ENCODE measurements at places on chromosomes 12 and 14.
A peak's percentile ranks its signal among the peaks of the same experiment; 100 is the strongest.

GRCh38 chr12:10069976-10070375 lies 28.8 kb downstream of the CLEC1A start:
- no peak for DNase-seq

GRCh38 chr14:70292716-70293115 lies 66.8 kb downstream of the COX16 start:
- no peak for DNase-seq

DNA sequence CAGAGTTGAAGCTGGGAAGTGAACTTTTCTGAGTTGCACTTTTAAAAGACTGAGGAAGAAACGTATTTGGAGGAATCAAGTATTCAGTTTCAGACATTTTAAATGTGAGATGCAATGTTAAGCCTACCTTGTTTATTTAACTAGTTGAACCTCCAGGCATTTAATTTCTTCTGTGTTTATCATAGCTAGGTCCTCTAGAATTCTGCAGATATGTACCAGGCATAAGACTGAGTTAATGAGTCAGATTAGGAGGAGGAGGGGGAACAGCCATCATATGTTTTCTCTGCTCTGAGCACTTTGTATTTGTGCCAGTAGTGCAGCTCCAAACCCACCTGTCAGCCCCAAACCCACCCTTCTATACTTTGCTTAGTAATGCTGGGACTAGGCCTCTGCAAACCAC lies 16.4 kb upstream of the SAMD4A start:
- no peak for DNase-seq

DNA sequence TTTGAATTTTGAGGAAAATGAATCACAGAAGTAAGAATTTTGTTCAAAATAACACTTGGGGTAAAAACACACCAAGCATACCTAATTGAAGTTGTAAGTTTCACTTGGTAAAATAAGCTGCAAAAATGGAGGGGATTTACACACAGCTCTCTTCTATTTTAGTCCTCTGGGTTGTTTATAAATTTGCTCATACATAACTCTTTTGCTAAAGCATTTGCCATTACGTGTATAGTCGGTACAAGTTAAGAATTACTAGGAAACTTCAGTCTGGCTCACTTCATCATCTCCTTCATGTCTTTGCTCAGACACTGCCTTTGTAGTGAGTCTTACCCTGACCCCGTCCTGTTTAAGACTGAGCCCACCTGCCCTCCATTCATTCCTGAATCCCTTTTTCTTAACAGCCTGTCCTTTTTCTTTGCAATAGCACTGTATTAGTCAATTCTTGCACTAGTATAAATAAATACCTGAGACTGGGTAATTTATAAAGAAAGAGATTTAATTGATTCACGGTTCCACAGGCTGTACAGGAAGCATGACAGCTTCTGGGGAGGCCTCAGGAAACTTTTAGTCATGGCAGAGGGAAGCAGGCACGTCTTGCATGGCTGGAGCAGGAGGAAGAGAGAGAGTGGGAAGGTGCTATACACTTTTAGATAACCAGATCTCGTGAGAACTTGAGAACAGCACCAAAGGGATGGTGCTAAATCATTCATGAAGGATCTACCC lies 451.1 kb downstream of the PCNX1 start:
- no peak for DNase-seq

DNA sequence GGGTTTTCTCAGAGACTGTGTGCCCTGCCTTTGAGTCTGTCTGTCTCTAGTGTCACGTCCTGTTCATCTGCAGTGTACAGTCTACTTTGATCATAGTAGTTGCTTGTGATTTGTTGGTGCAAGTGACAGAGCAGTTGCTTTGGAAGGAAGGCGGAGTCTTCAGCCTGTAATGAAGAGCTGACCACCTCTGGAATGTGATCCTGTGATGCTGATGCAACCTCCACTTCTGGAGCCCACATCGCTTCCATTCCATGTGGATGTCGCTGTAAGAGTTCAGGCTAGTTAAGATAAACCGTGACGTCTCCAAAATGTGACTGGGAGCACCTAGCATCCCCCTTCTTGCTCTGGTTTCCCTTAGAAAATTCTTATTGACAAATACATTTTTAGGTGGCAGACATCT lies 51.8 kb downstream of the PELI2 start:
- no peak for DNase-seq

GRCh38 chr14:51704545-51704944 lies 52.8 kb downstream of the FRMD6 start:
- no peak for DNase-seq

- DNase-seq, result no peak
Measured at GRCh38 chr12:86230516-86231146, 25.6 kb downstream of the MGAT4C start.

DNA sequence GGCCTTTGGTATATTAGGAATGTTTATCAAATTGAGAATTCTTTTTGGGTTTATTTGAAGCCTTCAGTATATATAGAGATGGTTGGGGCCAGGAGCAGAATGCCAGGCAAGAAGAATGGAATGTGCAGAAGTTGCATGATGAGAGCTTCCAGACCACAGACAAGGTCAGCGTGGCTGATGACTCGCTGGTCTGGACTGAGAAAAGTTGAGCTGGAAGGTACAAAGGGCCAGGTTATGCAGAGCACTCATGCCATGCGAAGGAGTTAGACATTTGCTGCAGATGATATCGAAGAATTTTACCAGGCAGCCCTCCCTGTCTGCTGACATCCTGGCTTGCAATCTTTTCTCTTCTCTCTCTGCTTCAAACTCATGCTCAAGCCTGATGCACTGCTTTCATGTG lies 196.2 kb upstream of the ARHGAP5 start:
- no peak for DNase-seq

DNA sequence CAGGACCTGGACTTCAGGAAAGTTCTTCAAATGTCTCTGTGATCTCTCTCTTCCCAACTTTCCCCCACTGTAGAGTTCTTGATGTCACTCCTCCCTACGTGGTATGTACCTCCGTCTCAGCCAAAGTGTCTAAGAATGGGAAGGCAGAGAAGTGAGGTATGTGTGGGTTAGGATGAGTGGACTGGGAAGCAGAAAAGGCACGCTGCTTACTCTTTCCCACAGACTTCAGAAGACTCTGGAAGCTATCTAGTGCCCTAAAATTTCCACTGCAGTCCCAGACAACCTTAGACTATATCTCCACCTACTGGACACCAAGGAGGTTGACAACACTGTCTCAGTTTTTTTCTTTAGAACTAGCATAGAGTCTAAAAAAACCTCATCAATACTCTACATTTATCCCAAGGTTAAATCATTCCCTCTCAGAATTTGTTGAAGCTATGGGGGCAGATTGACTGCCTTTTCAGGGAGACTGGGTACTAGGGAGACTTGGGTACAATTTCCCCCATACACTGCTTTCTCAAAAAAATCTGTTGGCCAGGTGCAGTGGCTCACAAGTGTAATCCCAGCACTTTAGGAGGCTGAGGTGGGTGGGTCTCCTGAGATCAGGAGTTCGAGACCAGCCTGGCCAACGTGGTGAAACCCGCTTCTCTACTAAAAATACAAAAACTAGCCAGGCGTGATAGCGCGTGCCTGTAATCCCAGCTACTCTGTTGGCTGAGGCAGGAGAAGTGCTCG lies 20.6 kb upstream of the ITGA5 start:
- no peak for DNase-seq

- DNase-seq, result peak; percentile 52
Measured at GRCh38 chr14:95098984-95099599, 58.2 kb downstream of the DICER1 start.

DNA sequence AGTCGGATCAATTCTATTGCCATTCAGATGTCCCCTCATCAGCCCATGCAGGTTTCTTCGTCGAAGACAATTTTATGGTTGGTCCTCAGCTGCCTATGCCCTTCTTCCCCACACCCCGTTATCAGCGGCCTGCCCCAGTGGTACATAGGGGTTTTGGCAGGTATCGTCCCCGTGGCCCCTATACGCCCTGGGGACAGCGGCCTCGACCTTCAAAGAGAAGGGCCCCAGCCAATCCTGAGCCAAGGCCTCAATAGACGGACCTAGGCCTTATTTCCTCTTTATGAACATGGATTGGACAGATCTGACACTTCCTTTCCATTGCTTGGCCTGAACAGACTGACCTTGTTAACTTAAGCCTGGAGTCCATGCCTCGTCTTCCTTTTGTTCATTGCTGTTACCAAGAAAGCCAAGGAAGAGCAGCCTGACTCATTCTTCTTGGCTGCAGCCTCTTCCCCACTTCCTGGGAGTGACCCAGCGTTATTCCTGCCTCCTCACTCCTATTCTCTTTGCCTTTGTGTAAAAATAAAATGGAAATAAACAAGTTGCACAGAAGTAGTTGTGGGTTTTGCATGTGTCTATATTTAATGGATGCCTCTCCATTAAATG lies 156.5 kb upstream of the AMIGO2 start:
- no peak for DNase-seq

GRCh38 chr12:5522432-5523335 lies 90.8 kb downstream of the NTF3 start:
- no peak for DNase-seq

- DNase-seq, result no peak
Measured at GRCh38 chr12:57270966-57271470, 20.0 kb upstream of the STAC3 start.

- DNase-seq, result no peak
Measured at GRCh38 chr14:24456980-24457379, 14.4 kb upstream of the SDR39U1 start.

DNA sequence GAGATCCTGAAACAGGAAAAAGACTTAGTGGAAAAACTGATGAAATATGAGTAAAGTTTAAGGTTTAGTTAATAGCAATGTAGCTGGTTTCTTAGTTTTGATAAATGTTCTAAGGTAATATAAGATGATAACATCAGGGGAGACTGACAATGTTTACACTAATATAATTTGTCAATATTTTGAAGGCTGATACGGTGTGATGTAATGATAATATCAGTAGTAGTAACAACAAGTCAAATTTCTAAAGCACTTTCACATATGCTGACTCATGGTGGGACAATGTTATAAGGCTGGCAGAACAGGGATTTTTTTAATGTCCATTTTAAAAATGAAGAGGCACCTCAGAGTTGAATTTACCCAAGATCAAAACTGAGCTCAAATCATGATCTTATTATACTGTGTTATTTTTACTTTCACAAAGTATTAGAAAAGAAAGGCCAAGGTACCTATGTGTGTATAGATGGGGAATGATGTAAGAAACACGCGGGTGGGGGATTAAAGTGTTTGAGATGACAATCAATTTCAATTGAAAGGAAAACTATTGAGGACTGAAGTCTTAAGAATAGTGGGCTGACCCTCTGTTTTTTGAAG lies 2.4 kb upstream of the FLRT2 start:
- DNase-seq, result no peak

GRCh38 chr12:51891843-51892242 lies 3.9 kb downstream of the ANKRD33 start:
- DNase-seq, result no peak

DNA sequence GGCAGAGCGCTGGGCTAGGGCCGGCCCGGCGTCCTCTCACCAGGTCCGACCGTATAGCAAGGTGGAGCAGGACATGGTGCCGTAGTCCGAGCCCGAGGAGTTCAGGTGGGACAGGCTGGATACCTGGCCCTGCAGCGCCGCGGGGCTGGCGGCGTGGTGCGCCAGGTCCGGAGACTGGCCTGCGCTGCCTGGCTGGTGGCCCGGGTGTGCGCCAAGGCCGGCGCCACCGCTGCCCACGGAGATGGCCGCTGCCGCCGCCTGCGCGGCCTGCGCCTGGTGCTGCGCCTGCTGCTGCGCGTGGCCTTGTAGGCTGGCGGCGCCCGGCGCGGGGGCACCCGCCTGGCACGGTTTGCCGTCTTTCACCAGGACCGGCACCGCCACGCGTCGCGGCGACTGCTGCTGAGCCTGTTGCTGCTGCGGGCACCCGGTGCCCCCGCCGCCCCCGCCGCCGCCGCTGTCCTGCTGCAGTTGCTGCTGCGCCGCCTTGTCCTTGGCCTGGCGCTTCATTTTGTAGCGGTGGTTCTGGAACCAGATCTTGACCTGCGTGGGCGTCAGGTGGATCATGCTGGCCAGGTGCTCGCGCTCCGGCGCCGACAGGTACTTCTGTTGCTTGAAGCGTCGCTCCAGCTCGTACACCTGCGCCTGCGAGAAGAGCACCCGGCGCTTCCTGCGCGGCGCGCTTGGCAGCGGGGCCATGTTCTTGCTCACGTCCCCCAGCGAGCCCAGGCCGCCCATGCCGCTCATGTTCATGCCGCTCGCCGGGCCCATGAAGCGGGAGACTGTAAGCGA lies 2.6 kb downstream of the NKX2-1 start:
- DNase-seq, result no peak

DNA sequence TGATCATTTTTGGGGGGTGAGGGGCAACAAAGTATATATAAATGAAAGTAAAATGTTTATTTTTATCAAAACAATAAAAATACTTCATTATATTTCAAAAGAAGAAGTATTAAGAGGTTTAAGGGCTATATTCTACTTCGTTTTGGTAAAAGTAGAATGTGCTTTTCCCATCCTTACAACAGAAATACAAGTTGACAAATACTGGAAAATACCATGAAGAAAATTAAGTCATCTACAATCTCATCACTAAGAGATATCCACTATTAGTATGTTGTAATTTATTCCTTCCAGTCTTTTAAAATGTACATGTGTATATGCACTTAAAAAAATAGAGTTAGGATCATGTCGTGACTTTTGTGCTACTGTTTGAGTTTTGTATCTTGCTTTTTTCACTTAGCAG lies 92.8 kb downstream of the PCNX1 start:
- no peak for DNase-seq

GRCh38 chr12:104507672-104508071 lies 50.9 kb downstream of the CHST11 start:
- DNase-seq, result no peak

DNA sequence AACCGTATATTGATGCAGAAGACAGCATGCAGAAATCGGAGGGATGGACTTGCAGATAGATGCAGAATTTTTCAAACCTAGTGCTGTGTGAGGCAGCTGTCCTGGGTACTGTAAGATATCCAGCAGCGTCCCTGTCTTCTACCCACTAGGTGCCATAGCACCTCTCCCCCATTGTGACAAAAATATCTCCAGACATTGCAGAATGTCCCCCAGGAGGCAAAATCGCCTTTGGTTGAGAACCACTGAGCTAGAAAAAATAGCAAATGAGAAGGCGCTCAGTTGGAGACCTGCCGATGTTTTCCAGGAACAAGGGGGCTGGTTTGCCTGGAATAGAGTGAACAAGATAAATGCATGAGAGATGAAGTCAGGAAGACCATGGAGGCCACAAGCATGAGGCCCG lies 67.9 kb upstream of the TMEM132D start:
- DNase-seq, result no peak

DNA sequence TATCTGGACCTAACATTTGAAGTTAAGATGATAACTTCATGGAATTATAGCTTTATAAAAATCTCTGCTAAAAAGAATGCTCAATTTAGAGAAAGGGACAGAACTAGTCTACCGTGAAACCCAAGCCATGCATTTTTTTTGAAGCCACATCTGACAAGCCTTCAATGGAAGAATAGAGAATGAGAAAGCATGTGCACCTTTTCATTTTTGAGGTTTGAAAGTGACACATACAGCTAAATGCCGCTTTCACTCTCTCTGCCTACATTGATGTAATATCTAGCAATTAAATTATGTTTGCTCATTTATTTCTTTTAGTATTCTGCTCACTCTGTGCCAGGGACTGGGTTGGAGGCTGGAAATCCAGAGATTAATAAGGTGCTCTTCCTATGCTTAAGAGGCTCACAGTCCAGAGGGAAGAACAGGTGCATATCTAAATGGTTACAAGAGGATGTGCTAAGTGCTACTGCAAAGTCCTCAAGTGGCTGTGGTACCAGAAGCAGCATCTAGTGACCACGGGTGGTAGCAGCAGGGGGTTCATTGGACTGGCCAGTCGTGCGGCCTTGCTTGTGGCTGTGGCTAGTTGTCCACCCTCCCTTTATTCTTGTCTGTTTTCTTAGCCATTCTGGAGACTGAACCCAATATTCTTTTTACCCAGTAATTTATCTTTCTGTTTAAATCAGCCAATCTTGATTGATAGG lies 60.4 kb downstream of the PPP1R36 start:
- DNase-seq, result no peak

- DNase-seq, result no peak
Measured at GRCh38 chr14:86038387-86039042, 508.6 kb downstream of the FLRT2 start.
